ENCODE measurements at places on chromosomes 12 and 14.

DNA sequence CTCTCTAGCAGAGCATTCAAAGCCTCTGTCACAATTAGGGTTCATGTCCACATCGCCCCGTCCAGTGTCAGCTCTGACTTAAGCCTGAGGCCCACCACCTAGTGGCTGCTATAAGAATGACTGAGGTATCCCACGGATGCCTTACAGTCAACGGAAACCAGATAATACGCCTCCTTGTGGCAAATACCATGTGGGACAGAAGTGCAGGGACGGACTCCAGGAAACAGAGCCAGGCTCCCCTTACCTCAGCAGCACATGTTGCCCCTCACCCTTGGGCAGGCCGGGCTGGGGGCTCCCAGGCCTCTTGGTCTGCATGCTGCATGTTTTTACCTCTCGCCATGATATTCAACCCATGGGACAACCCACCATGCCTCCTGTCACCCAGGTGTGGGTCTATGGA, 86.3 kb downstream of the VWF start:
- no peak for DNase-seq

GRCh38 chr12:123530668-123531067, 2.9 kb downstream of the RILPL1 start:
- DNase-seq: no peak

DNA sequence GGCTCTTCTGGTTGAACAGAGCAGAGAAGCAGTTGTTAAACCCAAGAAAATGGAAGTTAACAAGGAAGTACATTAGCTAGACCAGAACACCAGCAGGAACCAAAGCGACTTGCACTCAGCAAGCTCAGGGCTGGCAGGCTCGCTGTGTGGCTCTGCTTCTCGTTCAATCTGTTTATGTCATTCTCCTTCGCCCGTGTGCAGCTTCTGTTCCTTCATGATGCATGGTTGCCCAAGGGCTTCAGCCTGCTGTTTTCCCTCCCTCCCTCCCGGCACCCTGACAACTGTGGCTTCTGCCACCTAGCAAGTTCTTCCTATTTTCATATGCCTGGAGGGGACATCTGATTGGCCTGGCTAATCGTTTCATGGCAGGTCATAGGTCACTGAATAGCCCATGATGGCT, 25.3 kb downstream of the PIGH start:
- no peak for DNase-seq

GRCh38 chr14:102043251-102044025, 43.4 kb downstream of the HSP90AA1 start:
- DNase-seq: no peak

- no peak for DNase-seq
These were observed 59.0 kb upstream of the ARID2 start for GRCh38 chr12:45670346-45671065.

DNA sequence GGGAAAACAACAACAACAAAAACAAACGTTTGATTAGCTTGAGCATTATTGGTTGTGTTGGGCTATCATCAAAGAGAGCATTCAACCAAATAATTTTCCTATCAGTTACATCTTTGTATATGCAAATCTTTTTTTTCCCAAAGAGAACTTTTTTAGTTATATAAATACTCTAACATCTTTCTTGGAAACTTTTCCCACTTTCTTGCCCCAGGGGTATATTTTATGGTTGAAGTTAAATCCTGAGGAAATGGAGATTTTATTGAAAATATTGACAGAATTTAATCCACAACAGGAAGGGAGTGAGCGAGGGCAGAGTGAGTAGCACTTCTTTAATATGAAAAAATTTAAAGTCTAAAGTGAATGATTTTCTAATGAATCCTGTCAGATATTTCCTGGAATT, 120.9 kb upstream of the NPAS3 start:
- DNase-seq: no peak

DNA sequence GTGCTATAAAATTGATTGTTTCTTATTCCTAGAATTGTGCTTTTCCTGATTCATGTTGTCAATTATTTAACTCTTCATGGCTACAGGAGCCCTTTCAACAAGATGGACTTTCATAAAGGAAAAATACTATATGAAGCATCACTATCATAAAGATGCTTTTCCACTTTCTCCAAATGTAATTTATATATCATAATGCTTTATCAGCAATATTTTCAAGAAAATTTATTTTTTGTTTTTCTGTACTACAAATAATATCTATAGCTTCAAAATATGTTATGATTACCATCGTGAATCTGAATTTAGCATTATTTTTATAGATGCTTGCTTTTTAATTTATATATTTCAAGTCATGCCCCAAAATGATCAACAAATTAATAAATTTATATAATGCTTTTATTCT, 873.5 kb upstream of the LRFN5 start:
- DNase-seq: no peak

GRCh38 chr14:50542941-50543418, 10.6 kb upstream of the MAP4K5 start:
- DNase-seq: peak; percentile 69

GRCh38 chr14:75428230-75429104, 645 bp downstream of the JDP2 start:
- DNase-seq: peak; percentile 4

GRCh38 chr12:61871485-61871810, 388.8 kb upstream of the USP15 start:
- DNase-seq: no peak

GRCh38 chr12:2413301-2413700, 360.5 kb downstream of the CACNA1C start:
- DNase-seq: no peak

DNA sequence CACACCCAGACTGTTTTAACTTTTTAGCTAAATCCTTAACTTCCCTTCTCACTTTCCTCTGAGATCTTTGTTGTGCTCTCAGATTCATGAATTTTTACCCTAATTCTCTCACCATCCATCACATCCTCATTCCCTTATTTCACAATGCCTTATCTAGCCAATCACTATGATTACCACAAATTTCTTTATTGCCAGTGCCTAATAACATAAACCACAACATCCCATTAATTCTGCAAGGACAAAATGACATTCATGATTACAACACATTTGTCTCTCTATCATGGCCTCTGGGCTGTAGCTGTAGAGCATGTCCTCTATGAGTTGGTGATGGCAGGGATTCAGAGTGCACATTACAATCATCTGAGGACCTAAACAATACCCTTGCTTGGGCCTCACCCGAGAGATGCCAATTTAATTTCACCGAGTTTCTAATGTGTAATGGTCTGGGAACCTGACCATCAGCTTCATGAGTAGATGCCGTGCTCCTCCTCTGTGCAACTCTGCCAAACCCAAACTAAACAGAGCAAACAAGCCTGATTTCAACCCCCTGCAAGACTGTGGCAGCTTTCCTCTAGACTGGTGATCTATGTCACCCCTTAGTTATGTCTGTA, 99.3 kb downstream of the SPTSSA start:
- DNase-seq: no peak

GRCh38 chr12:100295764-100296555, 29.0 kb downstream of the SCYL2 start:
- no peak for DNase-seq

GRCh38 chr12:113448873-113449272, 22.8 kb downstream of the LHX5 start:
- DNase-seq: no peak

GRCh38 chr14:31194661-31195060, 12.9 kb downstream of the HECTD1 start:
- DNase-seq: no peak

GRCh38 chr12:26937443-26937862, 328 bp downstream of the INTS13 start:
- no peak for DNase-seq

- peak; percentile 64 for DNase-seq
These were observed 12.9 kb downstream of the ANKRD13A start for GRCh38 chr12:110012137-110012536.

DNA sequence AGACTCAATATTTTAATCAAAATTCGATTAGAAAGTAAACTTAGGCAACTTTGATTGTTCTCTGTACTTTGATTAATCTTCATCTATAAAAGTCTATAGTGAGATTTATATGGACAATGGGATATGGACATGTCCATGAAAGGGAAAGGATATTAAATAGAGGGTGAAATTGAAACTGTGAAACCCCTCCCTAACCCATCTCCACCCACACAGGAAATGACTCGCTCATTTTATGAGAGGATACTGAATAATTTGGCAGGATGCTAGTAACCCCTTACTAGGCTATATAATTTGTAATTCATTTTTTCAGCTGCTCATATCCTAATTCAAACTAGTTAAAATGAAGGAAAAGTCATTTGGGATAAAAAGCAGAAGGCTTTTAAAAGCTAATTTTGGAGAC, 328.0 kb upstream of the ATP2B1 start:
- DNase-seq: peak; percentile 33

GRCh38 chr14:77086017-77086727, 11.9 kb upstream of the CIPC start:
- DNase-seq: no peak

DNA sequence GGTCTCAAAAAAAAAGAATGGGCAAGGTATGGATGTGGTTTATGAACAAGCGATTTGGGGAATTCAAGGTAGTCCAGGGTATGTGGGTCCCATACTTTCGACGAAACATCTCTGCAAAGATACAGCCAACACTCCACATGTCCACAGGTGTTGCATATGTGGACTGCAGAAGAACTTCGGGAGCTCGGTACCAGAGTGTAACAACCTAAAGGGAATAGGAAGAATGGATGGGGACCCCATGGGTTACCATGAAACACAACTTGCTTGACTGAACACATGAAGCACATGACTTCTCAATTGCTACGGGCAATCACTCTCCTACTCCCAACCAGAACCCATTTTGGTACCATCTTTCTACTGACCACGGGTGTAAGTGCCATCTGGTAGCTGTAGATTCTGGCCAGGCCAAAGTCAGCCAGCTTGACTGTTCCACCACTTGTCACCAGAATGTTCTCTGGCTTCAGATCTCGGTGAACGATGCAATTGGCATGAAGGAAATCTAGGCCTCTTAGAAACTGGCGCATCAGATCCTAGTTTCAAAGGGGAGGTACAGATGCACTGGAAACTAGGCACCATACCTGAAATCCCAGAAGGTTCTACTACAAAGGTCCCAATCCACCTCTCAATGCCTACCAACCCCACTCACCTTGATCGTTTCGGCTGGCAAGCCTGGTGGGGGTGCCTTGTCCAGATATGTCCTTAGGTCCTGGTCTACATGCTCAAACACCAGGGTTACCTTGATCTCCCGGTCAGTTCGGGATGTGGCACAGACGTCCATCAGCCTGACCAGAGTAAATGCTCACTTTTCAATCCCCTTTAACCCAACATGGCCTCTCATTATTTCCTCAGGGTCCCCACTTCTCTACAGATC, 1.3 kb downstream of the CDK4 start:
- no peak for DNase-seq

DNA sequence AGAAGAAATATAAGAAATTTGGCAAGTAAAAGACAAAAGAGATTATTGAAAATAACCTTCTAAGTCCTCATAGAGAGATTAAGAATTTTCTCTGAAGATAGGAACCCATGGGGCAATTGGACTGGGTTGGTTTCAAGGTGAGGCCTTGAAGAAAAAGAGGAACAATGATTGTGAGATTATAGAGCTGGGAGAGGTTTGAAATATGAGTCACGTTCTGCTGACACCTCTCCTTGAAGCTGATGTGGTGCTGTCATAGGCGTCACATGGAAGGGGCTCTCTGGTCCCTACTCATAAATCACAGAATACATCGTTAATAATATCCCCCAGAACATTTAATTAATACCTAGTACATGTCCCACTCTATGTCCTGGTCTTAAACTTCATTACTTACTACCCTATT, 227.6 kb upstream of the PDE3A start:
- no peak for DNase-seq

GRCh38 chr12:42696406-42697149, 107.0 kb upstream of the PRICKLE1 start:
- DNase-seq: no peak

- no peak for DNase-seq
These were observed 417.3 kb downstream of the SNAPC1 start for GRCh38 chr14:62179367-62180018.

DNA sequence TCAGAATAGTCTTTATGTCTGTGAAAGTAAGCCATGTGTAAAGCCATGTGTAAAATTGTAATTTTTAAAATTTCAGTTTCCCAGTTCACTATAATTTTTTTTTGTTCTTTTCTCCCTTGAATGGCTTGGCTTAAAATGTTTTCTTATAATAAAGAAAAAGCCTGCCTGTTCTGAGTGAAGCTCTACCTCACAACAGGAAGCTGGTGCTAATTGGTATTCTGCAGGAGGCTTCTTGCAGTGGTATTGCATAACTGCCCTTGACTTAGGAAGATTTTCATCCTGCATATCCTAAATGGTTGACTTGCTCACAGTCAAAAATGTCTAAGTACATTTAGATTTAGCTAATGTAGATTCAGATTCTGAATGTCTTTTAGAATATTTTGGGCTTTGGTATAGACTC, 49.5 kb downstream of the ATP2A2 start:
- no peak for DNase-seq

- peak; percentile 25 for DNase-seq
These were observed 17.7 kb downstream of the ERP27 start for GRCh38 chr12:14920475-14921126.

DNA sequence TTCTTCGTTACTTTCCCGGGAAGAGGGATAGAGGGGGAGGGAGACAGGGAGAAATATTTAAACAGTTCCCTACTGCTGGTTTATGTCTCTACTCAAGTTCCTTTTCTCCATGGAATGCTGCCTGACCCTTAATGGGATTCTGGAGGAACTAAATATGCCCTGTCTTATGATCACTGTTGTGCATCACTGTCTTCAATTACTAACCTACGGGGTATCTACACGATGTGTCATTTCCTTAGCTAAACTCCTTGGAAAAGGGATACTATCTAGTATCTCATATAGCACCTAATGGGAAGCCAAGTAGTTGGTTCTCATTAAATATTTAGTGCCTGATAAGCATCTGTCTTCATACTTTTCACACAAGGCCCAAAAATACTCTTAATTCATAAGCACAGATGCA, 37.5 kb upstream of the FBLN5 start:
- no peak for DNase-seq

- no peak for DNase-seq
These were observed 84.3 kb upstream of the DIO3 start for GRCh38 chr14:101476916-101477553.

DNA sequence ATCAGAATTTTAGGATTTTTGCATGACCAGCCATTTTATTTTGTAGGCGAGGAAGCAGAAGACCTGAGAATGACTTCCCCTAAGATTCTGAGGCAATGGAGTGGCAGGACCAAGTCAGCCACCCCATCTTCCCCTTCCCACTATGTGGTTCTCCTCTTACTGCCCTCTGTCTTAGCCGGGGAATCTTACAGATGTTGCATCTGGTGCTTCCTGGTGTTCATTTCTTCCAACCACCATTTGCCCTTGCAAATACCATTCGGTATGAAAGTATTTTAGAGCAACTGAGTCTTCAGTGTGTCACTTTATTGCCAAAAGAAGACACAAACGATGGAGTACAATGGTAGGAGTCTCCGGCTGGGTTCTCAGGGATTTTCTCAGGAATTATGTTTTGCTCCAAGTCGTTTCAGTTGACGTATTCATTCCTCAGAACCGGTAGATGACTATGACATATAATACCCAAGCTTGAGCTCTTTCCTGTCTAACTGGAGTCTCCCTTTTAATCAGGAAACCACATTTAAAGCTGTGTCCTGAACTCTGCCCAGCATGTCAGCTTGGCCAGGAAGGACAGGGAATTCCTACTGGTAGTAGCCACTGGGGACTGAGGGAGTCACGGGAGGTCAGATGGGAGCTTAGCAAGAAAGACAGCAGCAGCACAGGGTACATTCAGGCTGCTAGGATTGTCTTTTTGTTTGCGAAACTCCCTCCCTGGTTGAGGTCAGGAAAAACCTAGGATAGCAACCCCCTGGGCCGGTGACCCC, 87.0 kb downstream of the SAMD4A start:
- DNase-seq: no peak

- no peak for DNase-seq
These were observed 4.6 kb upstream of the KLRC1 start for GRCh38 chr12:10457760-10458159.

Measured in CD4-positive, alpha-beta T cell (primary cell).